ENCODE measurements at places on chromosomes 13 and 19.
A peak's percentile ranks its signal among the peaks of the same experiment; 100 is the strongest.

- no peak for DNase-seq
Observed at GRCh38 chr13:41696163-41697003, 239.0 kb downstream of the RGCC start.

- no peak for DNase-seq
Observed at GRCh38 chr13:58313219-58313618, 681.7 kb downstream of the PCDH17 start.

GRCh38 chr13:113178070-113178895, 19.8 kb downstream of the PROZ start:
- DNase-seq: no peak

DNA sequence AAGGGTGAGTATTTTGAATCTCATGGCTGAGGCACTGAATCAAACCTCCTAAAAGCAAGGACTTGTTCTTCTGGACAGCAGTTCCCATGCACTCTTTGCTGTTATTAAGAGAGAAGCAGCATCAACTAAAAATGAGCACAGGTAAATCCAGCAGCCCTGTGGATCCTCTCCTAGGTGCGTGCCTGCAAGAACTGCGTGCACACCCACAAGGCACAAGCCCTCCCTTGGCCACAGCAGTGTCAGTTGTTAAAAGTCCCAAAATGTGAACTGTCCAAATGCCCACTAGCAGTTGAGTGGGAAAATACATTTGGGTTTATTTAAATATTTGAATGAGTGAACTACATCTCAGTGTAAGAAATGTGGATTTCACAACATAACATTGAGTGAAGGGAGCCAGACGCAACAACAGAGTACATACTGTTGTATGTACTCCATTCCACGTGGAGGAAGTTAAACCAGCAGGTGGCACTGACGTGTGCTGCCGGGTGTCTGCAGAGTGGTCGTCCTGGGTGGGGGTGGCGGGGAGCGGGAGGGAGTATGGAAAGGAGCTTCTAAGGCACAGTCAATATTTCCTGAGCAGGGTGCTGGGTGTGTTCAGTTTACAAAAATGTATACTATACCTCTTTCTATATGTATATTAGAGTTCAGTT, 266.4 kb downstream of the NALCN start:
- DNase-seq: no peak

DNA sequence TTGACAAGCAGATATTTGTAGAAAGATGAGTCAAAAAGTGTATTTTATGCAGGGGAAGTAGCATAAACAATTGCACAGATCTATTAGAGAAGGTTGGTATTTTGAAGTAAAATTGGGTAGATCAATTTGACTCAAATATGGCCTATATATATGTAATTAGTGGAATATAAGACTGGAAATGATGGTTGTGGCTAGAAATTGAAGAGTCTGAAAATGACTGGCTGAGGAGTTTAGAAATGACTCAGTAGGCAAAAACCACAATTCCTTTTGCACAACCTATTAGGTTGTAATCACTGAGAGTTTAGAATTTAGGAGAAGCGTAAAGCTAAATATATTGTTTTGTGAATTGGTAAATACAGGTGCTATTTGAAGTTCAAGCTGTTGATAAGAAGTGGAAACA, 622.6 kb upstream of the PCDH20 start:
- DNase-seq: no peak

- DNase-seq: no peak
Observed at GRCh38 chr19:4068047-4068966, 1.6 kb upstream of the ZBTB7A start.

GRCh38 chr19:4487572-4487971, 15.5 kb downstream of the HDGFL2 start:
- no peak for DNase-seq

DNA sequence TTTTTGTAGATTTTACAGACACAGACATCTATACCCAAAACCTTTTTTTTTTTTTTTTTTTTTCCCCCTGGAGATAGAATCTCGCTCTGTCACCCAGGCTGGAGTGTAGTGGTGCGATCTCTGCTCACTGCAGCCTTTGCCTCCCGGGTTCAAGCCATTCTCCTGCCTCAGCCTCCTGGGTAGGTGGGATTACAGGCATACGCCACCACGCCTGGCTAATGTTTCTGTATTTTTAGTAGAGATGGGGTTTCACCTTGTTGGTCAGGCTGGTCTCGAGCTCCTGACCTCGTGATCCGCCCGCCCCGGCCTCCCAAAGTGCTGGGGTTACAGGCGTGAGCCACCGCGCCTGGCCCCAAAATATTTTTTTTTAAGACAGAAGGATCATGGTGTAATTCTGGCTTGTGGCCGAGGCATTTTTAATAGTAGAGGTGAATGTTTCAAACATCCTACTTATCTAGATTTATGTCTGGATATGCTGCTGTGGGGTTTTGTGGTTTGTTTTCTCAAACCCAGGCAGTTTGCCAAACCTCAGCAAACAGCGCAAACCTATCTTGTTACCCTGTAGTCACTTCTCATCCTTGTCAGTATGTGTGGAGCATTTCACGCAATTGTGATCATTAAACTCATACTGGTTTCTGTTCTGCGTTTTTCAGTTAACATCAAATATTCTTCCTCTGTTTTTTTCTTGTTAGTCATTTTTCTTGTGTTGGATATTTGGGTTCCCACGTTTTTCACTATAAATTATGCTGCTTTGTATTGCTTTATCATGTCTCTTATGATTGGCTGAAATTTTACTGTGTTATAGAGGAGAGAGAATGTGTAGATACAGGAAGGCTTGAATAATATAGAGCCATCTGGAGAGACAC, 36.2 kb upstream of the GARRE1 start:
- peak; percentile 77 for DNase-seq

GRCh38 chr13:59303433-59303832, 860.3 kb downstream of the DIAPH3 start:
- no peak for DNase-seq

DNA sequence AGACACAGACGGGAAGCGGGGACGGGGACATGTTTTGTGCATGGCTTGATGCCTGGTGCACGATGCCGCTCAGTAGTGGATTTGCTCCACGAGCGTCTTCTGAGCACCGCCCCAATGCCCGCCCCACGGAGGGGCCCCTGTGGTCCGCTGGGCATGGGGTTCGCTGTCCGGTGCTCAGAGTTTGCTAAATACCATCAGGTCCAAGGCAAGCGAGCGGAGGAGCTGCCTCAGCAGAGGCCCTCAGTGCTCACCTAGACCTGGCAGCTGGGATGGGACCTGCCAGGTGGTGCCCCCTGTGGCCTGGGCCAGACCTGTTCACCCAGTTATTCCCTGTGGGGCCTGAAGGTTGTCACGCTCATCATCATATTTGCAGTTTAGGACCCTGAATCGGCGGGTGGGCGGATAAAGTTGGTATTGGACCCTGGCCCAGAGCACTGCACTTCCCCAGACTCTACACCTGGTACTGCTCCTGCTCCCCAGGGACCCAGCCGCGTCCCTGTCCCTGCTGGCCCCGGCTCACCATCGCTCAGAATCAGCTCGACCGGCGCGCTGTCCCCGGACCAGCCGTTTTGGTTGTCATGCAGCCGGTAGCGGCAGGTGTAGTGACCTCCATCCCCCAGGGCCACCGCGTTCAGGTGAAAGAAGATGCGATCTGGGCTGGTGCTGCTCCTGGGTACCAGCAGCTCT, 2.3 kb downstream of the A1BG start:
- DNase-seq: no peak

DNA sequence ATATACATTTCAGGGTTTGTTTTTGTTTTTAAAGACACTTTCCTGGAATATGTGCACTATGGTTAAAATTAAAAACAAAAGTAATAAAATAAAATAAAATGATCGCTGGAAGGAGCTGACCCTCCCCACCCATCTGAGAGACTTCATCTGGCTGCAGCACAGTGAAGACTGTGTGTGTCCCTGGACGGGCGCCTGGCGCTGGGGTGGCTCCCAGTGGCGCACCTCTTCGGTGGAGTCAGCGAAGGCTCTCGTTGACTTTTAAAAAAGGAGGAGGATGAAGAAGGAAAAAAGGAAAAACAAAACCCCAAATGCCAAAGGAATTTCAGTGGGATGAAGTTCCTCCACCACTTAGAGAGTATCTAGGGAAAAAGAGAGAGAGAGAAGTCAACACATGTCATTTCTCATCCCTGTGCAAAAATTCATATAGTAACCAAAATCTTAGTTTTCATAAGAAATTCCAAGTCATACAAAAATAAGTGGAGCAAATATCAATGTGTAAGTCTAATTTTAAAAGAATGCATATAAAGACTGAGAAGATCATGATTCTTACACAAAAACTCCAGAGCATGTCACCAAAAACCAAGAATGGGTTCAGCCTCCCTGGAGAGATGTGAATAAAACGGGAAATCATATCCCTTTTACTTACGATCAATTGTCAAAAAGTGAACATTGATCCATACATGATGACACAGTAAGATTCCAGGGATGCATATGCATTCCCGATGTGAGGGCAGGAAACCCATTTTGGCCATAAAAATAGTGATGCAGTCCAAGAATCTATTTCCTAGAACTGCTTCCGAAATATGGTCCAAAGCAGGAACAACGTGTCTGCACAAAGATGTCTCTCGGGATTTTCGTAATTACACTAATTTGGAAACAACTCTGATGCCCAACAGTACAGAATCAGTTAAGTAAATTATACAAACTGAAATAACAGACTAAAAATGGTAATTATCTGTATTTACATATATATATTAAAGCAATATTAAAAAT, 123.8 kb downstream of the STK24 start:
- DNase-seq: no peak

DNA sequence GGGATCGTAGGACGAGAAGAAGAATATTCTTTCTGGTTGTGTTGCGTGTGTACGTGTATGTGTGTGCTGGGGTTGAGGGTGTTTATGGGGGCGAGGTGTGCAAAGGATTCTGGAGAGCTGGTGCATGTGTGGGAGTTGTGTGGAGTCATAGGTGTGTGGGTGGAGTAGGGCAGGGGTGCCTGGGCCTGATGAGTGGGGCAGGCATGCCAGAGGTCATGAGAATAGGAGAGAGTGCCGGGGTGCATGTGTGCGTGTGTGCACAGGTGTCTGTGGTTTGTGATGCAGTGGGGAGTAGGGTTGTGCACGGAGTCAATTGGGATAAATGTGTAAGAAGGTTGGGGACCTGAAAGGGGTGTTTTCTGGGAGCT, 649 bp downstream of the TMEM91 start:
- DNase-seq: no peak

- DNase-seq: no peak
Observed at GRCh38 chr13:103335241-103335640, 269.0 kb upstream of the SLC10A2 start.

DNA sequence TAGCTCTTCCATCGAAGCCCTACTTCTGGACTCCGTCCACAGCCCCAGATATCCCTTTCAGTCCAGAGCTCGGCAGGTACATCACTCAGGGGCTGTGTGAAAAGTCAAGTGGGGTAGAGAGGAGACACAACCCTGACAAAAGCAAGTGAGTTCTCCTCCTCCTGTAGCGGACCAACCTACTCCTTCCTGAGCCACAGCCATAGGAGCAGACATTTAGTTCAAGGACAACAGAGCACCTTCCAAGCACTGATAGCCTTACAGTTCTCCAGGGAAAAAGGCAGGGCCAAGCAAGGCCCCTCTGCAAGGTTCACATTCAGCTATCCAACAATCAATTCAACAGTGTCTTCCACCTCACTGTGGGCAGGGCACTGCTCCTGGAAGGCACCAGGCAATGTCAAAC, 89.0 kb downstream of the FGF14 start:
- no peak for DNase-seq

GRCh38 chr19:42042455-42043170, 27.4 kb downstream of the GRIK5 start:
- DNase-seq: no peak

GRCh38 chr13:33353210-33353609, 67.7 kb upstream of the STARD13 start:
- DNase-seq: peak; percentile 60

GRCh38 chr13:67292886-67293285, 62.8 kb upstream of the PCDH9 start:
- DNase-seq: no peak

- no peak for DNase-seq
Observed at GRCh38 chr13:77429320-77430142, 102.6 kb upstream of the MYCBP2 start.

GRCh38 chr13:46100191-46100815, 4.5 kb downstream of the CPB2 start:
- DNase-seq: no peak

DNA sequence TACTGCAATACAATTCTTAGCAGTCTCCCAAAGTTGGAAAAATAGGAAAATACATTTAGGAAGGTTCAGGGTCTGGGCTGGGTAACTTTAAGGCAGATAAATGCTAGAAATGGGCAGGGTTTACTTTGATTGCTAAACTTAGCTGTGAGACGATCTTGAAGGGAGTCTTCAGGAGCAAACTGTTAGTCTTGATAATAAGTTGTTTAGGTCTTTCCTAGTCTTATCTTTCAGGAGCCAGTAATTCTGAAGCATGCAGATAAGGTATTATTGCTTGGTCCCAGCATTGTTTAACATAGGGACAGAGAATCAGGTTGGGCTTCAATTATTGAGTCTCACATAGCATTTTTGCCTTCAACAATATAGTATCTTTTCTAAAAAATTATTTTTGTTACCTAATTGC, 262.4 kb upstream of the MIR17HG start:
- no peak for DNase-seq

DNA sequence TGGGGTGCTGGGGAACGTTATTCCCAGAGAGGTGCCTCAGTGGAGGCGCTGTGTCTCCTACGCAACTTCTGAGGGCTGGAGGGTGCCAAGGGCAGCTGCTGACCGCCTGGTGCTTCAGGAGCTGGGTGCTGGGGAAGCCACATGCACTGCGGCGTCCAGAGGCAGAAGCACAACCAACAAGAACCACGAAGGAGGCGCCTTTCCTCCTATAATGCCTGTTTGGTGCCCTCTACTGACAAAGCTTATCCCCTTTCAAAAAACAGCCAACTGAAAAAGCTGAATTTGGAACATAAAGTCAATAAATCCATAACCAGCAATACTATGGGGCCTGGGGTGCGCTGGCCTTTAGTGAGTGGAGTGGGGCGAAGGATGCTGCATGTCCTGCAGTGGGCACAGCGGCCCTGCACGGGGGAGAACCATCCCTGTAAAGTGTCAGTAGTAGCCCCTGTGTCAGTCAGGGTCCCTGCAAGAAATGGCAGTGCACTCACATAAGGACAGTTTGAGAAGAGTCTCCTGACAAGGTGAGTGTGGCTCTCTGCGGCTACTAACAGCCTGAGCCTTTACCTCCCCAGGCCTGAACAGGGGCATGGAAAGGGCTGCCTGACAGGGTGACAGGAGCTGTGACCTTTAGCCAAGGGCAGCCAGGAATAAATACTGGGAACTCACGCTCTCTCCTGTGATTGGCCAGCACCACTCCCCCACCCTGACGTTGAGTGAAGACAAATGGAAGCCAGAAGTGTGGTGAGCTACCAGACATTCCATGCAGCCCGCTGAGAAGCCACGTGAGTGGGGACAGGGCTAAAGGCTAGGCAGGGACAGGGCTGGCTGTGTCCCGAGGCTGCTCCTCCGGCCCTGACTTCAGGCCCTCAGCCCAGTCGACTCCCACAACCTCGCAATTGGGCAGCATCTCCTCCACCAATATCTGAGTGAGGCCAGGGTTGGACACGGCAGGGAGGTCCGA, 4.5 kb upstream of the B3GNT8 start:
- DNase-seq: peak; percentile 43

DNA sequence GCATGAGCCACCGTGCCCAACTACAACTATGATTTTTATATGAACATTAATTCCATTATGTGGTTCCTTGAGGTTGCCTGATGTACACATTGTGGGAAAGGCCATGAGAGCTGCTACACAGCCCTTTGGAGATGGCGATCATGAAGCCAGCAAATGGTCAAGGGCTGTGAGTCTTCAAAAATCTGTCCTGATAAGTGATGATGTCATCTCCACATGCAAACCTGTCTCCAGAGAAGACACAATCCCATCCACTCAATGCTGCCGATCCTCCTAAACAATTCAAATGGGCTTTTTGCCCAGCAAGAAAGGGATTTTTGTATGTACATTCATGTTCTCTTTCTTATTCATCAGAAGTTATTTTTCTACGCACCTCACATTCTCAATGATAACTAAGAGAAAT, 17.6 kb downstream of the SIGLEC7 start:
- no peak for DNase-seq

Data from CD4-positive, alpha-beta T cell treated with Interferon alpha-2 for 1 hour (primary cell).